ENCODE measurements at places on chromosomes 7 and 10. TPM values are rescaled to one million over a fixed set of nuclear protein-coding genes. Genes with fewer than 3 reads are reported as not detected.

GRCh38 chr7:137547485-137547884 is 204.0 kb upstream of the PTN start:
- no peak for DNase-seq

DNA sequence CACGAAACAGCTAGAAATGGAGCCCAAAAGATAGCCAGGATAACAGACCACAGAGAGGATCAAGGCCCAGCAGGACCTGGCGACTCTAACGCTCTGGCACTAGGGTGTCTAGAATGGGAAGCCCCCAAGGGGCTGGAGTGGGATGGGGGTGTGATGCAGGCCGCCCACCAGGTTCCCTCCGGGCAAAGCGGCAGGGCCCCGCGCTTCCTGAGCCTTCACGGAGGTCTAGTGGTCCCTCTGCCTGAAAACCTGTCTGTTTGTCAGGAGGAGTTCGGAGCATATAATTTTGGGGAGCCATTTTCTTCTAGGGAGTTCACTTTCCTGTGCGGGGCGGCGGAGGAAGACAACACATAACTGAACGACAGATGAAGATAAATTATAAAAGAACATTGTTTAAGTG is 48.2 kb upstream of the FXYD4 start:
- no peak for DNase-seq

DNA sequence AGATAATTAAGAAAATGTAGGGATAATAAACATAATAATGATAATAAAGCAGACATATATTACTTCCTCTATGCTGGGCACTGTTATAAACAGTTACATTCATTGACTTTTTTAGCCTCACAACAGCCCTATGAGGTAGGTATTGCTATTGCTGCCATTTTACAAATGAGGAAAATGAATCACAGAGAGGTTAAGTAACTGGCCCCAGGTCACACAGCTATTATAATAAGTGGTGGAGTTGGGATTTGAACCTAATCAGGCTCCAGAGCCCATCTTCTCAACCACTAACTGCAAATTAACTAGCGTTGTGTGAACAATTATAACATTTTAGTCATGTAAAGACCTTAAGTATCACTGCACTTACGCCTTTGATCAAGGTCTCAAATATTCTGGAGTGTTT is 62.5 kb upstream of the PIK3CG start:
- no peak for DNase-seq

DNA sequence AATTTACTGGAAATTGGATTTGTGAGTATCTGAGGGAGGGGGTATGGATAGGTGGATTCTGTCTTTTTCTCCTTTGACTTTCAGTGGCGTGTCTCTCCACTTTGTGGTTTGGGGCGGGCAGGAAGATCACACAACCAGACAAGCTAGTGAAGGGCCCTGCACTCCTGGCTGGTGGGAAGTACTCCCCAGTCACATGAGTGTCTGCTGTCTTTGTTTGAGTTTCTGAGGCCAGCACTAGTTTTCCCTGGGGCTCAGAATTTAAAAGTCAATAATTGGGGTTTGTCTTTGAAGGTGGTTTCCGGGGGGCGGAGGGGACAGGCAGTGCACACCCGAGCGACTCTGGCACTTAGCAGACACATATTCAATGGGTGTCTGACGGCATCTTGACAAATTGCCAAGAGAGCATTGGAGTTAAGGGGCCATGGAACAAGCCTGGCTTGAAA is 120.1 kb downstream of the WDFY4 start:
- no peak for DNase-seq

DNA sequence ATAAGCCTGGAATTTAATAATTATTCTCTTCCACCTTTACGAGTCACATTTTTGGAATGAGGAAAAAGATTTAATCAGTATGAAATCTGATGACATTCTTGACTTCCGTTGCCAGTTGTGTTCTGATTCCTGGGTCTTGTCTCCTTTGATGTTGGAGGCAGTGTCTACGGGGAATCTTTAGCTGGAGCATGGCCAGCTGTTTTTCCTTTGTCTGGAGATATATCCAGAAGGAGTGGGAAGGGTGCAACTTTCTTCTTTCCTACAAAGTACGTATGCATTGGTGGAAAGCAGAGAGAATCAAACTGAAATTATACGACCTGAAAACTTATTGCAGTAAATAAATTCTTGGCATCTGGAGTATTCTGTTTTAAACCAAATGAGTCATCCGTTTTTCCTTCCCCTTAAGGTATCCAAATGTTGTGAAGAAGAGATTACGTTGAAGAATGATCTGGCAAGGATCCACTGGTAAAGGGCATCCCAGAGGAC is 6.9 kb upstream of the GNG11 start:
- DNase-seq = no peak

Gene MET
- polyA plus RNA-seq = 1.8 TPM

Gene ZNF273
- 1.2 TPM for polyA plus RNA-seq

Gene PLEKHA8
- 3.2 TPM for polyA plus RNA-seq

Gene NODAL
- not detected for polyA plus RNA-seq

Gene KLLN
- polyA plus RNA-seq = 0.60 TPM

Measured in sigmoid colon (tissue), 7 donors.